Islet precursor cell (in vitro differentiated cells): ENCODE measurements at places on chromosomes 11 and 22.
A peak's percentile ranks its signal among the peaks of the same experiment; 100 is the strongest.

- no peak for DNase-seq
Observed at GRCh38 chr11:100925935-100926334, 203.7 kb downstream of the PGR start.

DNA sequence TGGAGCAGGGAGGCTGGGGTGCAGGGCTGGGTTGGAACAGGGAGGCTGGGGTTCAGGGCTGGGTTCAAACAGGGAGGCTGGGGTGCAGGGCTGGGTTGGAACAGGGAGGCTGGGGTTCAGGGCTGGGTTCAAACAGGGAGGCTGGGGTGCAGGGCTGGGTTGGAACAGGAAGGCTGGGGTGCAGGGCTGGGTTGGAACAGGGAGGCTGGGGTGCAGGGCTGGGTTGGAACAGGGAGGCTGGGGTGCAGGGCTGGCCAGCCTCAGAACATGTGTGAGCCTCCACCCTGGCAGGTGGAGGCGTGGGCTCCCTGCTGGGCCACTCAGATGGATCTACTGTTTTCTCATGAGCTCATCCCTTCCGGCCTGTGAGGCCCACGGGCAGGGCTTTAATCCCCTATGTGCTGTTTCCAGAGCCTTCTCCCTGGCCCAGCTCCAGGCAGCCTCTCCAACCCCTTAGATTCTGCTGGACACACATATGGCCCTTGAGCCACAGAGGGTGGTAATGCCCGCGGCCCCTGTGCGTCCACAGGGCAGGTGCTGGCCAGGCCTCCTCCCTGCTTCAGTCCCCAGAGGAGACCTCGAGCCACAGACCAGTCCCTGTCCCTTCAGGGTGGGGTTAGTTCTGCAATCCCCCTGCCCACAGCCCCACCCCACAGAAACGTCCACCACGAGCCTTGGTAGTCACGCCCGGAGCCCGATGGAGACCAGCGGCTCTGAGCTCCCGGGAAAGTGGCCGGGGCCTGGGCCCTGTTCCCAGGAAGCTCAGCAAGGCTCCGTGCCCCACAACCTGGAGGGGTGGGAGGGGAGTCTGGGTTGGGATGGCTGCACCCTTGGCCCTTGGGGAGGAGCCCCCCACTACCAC is 197.9 kb downstream of the BRD1 start:
- DNase-seq: no peak

- DNase-seq: peak; percentile 92
Observed at GRCh38 chr11:100578831-100579311, 108.2 kb upstream of the ARHGAP42 start.

- DNase-seq: peak; percentile 79
Observed at GRCh38 chr11:132312701-132313111, 942.3 kb downstream of the NTM start.

DNA sequence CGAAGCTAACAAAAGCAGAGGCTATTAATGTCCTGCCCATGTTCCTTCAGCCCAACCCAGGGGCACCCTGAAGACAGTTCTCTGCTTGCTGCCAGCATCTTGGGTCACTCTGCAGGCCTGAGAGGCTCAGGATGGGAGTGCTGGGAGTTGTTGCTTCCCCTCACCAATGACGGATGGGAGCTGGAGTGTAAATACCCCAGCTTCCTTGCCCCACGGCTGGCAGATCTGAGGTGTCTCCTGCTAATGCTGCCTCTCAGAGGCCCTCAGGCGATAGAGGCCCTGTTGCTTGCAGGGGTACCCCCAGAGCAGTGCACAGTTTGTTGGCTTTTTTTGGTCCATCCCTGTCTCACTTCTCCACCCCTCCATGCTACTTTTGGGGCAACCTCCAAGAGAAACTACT is 32.9 kb downstream of the IFT27 start:
- DNase-seq: peak; percentile 35

DNA sequence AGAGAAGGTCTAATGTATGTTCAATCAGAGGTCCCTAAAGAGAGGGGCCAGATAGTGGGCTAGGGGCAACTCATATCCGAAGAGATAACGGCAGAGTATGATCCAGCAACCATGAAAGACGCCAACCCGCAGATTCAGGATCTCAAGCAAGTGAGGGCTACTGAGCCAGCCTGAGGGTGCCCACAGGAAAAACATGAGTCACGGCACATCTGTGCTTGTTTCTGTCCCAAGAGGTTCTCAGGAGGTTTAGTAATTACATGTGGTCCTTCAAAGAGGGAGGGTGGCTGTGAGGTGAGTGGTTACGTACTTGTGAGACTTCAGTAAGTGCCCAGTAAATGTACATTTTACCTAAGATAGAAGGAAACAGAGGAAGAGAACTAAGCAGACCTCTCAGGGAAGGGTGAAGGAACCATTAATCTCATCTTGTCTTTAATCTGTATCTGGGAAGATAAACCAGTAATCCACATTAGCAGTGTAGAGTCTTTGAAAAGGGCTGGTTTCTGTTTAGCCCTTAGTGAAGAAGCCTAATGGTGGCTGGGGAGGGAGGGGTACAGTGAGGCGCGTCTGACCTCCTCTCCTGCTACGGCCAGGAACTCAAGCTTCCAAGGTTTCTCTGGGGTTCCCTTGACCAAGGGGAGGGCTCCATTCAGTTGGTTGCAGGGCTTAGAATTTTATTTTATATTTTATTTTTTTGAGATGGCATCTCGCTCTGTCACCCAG is 10.2 kb downstream of the SIRT3 start:
- no peak for DNase-seq

- DNase-seq: no peak
Observed at GRCh38 chr11:111418436-111418787, 39.3 kb upstream of the POU2AF1 start.

DNA sequence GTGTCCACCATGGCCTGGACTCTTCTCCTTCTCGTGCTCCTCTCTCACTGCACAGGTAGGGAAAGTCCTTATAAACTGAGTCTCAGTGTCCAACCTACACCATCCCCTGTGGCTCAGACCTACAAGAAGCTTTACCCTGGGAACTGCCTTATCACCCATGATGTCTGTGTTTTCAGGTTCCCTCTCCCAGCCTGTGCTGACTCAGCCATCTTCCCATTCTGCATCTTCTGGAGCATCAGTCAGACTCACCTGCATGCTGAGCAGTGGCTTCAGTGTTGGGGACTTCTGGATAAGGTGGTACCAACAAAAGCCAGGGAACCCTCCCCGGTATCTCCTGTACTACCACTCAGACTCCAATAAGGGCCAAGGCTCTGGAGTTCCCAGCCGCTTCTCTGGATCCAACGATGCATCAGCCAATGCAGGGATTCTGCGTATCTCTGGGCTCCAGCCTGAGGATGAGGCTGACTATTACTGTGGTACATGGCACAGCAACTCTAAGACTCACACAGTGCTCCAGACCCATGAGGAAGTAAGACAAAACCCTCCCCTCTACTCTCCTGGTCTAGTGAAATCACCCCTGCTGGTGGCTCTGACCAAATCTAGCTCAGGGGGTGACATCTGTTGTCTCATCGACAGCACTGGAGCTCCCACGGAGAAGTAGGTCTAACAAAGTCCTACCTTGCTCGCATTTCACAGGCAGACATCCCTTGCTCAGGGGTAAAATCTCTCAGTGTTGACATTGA is 74.3 kb downstream of the VPREB1 start:
- DNase-seq: no peak

- DNase-seq: no peak
Observed at GRCh38 chr11:28132548-28132947, 24.4 kb downstream of the METTL15 start.

- no peak for DNase-seq
Observed at GRCh38 chr11:2466869-2467694, 22.3 kb downstream of the KCNQ1 start.

- DNase-seq: no peak
Observed at GRCh38 chr22:19523240-19524169, 705 bp downstream of the CLDN5 start.
